NCI-H1417 treated with DMSO at 0.1 percent for 48 hours (cell line): ENCODE measurements at places on chromosomes 4 and X.

GRCh38 chrX:118867251-118867650 is 43.6 kb downstream of the ZCCHC12 start:
- DNase-seq = no peak

DNA sequence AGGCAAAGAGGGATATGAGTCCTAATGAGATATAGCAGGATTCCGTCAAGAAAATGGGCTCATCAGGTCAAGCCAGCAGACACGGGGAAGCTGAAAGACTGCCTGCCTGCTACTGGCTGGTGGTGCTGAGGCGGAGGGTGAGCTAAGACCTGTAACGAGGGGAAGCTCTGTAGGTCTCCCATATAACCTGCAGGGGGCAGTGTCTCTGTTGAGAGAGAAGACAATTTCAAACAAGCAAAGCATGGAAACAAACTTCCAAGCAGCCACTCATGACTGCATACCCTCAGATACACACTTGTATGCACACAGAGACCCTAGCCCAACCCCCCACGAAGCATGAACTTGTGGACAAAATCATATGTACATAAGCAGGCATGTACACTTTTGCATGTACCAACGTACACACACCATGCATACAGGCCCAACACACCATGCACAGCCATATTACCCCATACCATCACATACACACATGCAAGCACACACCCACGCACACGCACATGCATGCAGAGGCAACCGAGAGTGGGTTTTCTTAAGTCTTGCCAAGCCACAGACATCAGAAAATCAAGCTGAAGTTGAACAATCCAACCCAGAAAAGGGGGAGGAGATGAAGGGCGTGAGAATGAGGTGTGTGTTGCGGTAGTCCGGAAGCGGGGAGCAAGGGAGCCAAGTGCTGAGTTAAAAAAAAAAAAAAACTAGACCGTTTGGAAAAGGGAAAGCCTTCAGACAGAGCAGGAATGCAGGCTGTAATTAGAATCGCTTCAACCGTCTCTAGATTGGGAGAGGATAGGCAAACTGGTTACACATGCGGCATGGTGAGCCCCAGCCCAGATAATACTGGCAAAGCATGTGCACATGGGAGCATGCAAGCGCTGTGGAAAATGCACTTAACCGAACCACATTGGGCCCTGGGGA is 71.0 kb downstream of the PJA1 start:
- DNase-seq = no peak

GRCh38 chr4:122619611-122620010 is 1.3 kb downstream of the IL21 start:
- DNase-seq = no peak

GRCh38 chr4:700587-701264 is 4.9 kb upstream of the PCGF3 start:
- no peak for DNase-seq

GRCh38 chr4:45776146-45776545 is 347.7 kb downstream of the GABRG1 start:
- DNase-seq = no peak

- no peak for DNase-seq
These were observed 85.5 kb upstream of the ATOH1 start for GRCh38 chr4:93743022-93743421.

DNA sequence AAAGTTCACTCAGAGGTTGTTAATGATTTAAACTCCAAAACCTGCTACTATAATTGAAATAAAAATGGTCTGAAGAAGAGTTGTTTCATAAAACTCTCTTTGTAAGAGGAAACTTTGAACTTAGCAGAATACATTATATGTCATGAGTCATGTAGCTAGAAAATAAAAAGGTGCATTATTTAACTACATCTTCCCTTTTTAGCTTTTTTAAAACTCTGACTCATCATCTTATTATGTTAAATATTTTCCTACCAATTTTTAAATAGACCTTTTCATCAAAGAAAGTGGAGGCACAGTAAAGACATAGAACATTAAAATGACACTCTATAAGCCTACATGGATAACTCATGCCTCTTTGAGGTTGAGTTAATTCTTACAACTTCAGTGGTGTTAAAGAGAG is 1.2 kb upstream of the ZNF827 start:
- DNase-seq = no peak

DNA sequence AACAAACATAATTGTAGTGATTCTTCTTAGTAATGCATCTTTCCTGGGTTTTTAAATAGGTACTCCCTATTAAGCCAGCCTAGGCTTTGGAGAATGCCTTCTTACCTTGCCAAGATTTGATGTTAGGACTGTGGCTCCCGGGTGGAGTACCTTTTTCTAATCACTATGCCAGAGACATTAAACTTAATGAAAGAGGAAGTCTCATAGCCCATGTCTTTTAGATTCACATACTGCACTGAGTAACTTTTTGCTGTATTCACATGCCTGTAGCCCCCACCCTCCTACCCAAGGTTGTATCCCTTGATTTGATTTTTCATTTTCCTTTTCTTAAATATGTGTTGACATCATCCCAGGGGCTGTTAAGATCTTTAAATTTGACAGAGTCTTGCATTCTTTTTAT is 104.2 kb upstream of the TLR2 start:
- DNase-seq = no peak

GRCh38 chrX:57596516-57596915 is 4.7 kb downstream of the ZXDB start:
- DNase-seq = no peak

DNA sequence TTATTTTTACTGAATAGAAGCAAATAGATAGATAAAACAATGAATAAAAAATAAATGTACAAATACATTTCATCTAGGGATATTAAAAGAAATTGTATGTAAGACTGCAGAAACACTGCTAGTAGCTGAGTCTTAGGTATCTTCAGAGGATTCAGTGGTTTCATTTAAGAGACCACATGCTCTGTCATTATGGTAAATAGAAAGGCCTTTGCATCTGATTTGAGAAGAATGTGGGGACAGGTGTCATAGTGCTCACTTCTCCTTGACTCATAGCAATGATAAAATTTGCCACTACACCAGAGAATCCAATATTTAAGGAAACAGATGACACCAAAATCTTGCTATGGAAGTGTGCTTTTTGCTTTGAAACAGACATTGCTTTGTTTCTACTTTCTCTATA is 59.8 kb upstream of the PPP1R2C start:
- DNase-seq = no peak

DNA sequence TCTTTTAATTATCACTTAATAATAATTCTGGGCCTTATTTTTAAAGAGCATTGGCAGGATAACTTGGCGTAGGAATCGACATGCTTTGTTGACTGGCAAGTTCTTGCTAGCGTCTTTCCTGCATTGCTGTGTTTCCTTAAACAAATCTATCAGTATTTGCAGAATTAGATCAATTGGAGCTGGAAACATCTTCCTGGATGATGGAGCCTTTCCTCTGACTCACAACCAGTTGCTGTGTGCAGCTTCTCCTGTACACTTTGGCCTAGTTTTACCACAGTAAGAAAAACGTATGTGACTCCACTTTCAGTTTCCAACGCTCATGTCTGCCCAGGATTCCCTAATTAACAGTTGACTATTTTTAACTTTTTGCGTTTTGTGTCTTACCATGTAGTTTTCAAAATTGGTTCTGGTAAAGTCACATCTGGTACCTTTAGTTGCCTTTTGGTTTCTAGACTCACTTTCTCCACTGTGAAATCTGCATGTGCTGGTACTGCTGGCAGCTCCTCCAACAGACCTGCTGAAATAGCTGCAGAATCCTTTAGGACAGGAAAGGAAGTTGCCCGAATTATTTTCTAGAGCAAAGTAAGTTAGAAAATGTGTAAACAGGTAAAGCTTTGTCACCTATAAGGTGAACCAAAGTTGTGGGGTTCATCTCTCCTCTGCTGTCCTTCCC is 553.2 kb upstream of the FAT1 start:
- DNase-seq = no peak

DNA sequence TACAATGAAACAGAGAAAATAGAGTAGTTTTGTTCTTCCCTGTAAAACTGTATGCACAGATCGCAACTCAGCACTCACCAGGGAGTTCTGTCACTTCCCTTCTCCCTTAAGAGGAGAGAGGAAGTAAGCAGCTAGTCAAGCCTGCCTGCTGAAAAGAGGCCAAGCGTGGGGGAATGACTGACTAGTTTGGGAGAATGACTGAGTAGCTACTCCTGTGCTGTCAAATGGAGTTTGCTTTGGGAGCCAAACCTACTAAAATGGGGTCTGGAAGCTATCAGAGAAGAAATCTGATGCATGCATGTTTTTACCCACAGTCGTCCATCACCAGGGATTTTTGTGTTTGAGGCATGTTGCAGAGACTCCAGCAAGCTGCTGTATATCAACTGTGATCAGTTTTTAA is 54.6 kb upstream of the LHFPL1 start:
- DNase-seq = no peak

- DNase-seq = no peak
These were observed 628.3 kb upstream of the MAGEB2 start for GRCh38 chrX:29587107-29587506.
